ENCODE measurements at places on chromosomes 6 and 20. TPM values are rescaled to one million over a fixed set of nuclear protein-coding genes. Genes with fewer than 3 reads are reported as not detected.
A peak's percentile ranks its signal among the peaks of the same experiment; 100 is the strongest.

DNA sequence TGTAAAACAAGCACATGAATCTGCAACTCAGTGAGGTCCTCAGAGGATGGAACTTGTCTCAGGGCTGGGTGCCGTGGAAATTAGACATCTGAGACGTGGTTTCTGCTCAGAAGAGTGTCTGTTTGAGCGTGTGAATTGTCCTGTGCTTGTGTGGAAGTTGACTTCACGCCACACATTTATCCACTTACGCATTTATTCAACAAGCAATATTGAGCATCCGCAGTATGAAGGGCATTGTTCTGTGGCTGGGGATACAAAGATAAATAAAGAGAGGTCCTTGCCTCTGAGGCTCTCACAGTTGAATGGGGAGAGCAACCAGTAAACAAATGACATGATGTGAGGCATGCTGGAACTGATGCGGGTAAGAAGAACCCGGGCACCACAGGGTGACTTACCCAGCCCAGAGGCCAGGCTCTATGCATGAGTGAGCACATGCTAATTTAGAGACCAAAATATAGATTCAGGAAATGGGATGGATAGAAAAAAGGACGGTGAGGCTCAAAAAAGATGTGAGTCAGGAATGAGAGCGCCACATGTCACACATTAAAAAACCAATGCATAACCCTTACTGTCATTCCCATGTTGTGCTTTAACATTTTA lies 60.4 kb downstream of the SOBP start:
- no peak for DNase-seq

- no peak for DNase-seq
Measured at GRCh38 chr6:22350109-22350508, 53.3 kb upstream of the PRL start.

- peak; percentile 64 for DNase-seq
Measured at GRCh38 chr6:40999569-40999968, 39.5 kb downstream of the UNC5CL start.

DNA sequence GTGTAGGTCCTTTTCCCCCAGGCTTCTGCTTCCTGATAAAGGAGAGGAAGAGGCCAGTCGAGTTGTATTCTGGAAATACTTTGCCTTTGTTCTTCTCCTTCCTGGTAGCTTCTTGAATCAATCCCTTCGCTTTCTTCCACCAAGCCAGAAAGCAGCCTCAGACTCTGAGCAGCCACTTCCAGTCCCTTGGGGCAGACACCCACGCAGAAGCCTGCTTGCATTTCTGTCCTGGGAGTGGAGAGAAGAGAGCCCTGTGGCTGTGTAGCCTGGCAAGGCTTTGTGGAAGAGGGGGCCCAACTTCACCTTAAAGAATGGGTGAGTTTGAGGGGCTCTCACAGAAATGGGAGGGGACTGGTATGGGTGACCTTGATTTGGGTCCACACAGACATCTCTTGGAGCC lies 211.0 kb upstream of the SSTR4 start:
- DNase-seq, result no peak

DNA sequence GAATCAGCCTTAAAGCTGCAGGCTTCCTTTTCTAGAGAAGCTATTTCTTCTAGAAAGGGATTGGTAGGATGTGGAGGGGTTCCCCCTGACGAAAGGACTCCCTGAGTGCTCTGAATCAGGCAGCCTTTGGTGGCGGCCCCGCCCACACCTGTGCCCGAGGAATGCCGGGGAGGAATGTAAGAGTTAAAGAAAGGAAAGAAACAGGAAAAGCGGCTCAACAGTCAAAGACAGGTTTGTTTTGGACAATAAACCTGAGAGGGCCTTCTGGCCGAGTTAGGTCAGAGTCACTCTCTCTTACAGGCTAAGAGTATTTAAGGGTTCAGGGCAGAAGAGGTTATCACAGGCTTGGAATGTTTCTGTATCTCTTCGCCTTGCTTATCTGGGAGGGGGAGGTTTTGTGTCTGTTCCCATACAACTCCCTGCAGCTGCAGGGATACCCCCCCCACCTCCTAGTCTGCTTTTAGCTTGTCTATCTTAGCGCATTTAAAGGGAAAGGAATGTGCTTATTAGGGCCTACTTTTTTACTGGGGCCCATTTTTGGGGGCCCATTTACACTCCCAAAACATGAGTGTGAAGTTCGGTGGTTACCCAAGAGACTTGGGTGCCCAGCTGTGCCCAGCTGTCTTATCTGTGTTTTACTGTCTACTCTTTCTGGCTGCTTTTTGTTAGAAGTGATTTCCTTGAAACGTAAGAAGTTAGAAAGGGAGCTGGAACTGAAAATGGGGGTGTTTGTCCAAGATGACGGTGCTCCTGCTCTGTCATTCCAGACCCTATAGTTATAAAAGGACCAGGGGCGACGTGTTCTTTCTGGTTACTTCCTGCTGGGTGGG lies 32.8 kb downstream of the DYNLT1 start:
- no peak for DNase-seq

GRCh38 chr6:29753309-29753644 lies 30.0 kb downstream of the HLA-F start:
- DNase-seq, result no peak

GRCh38 chr6:95383878-95384277 lies 193.5 kb upstream of the MANEA start:
- no peak for DNase-seq

GRCh38 chr6:159404296-159404695 lies 235.1 kb downstream of the FNDC1 start:
- no peak for DNase-seq

- DNase-seq, result no peak
Measured at GRCh38 chr6:167113047-167113754, 9.7 kb upstream of the CCR6 start.

DNA sequence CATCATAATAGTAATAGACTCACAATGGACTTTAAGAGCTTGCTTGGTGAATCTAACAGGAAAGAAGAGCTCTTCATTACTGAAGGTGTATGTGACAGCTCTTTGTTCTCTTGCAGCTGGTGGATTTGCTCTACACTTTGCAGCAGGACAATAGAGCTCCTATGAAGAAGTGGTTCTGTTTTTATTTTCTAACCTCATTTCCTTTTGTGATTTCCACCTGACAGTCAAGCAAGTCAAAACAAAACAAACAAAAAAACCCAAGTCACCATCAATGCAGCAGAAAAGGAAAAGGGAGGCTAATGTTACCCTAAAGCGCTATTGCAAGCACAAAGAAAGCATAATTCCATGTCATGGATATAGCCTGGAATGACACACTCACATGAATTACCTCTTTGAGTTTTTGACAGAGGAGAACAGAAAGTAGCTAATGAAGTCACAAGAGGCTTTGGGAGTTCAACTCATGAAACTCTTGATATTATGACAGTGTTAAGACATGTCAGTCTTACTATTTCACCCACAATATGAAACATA lies 1188.1 kb downstream of the EPHA7 start:
- DNase-seq, result no peak

GRCh38 chr20:47050996-47051395 lies 156.4 kb downstream of the EYA2 start:
- no peak for DNase-seq

DNA sequence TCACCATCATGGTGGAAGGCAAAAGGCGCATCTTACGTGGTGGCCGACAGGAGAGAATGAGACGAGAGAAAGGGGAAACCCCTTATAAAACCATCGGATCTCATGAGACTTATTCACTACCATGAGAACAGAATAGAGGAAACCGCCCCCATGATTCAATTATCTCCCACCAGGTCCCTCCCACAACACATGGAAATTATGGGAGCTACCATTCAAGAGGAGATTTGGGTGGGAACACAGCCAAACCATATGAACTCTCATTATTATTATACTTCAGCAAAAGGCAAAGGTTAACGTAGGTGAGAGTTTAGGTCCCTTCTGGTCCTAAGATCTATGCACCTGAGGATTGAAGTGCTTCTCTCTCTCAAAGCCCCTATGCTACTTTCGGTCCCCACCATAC lies 2.4 kb upstream of the PFDN4 start:
- no peak for DNase-seq

DNA sequence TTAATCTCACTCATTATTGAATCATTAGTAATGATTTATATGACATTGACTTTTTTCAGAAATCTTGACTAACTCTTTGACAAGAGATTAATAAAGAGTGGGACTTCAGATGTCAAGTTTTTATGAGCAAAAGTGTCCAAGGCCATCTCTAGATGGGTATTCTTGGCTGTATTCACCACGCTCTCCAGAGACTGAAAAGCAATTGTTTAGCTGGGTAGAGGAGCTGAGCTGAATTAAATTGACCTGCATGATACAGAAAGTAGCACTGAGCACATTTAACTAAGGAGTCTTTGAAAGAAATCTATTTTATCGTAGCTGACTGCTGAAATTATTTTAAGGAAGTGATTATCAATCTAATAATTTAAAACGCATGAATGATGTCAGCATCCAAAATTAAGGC lies 89.4 kb downstream of the LINC00237 start:
- DNase-seq, result no peak

GRCh38 chr20:59912609-59913008 lies 20.8 kb downstream of the SYCP2 start:
- DNase-seq, result no peak

DNA sequence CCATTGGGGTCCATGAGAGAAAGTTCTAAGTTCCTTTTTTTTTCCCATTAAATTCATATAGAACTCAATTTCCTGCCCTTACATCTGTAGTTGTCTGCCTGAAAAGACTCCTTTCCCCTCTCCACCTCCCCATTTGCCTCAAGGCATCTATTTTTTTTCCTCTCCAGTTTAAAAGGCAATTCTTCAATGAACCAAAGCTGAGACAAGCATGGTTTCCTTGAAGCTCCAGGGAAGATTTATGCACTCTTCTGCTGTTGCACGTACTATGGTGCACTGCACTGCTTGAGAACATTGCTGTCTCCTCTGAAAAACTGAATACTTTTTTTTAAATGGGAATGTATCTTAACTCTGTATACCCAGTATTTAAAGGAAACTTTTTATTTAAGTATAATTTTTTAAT lies 465.2 kb downstream of the CD83 start:
- DNase-seq, result no peak

- DNase-seq, result peak; percentile 90
Measured at GRCh38 chr6:27126815-27127537, 120.5 kb upstream of the PRSS16 start.

DNA sequence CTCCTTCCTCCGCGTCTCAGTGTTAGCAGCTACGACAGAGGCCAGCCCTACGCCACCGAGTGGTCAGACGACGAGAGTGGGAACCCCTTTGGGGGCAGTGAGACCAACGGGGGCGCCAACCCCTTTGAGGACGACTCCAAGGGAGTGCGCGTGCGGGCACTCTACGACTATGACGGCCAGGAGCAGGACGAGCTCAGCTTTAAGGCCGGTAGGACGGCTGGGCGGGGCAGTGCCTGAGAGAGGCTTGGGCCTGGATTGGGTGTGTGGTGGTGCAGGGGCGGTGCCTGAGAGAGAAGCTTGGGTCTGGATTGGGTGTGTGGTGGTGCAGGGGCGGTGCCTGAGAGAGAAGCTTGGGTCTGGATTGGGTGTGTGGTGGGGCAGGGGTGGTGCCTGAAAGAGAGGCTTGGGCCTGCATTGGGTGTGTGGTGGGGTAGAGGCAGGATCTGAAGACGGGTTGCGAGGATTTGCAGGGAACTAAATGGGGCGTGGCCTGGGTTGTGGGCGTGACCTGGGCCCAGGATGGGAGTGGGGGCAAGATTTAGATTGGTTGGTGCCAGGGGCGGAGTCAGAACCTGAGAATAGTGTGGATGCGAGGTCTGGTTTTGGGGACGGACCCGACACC lies 24.4 kb downstream of the SPDEF start:
- DNase-seq, result peak; percentile 52

GRCh38 chr20:31945785-31946184 lies 6.1 kb downstream of the PDRG1 start:
- no peak for DNase-seq

DNA sequence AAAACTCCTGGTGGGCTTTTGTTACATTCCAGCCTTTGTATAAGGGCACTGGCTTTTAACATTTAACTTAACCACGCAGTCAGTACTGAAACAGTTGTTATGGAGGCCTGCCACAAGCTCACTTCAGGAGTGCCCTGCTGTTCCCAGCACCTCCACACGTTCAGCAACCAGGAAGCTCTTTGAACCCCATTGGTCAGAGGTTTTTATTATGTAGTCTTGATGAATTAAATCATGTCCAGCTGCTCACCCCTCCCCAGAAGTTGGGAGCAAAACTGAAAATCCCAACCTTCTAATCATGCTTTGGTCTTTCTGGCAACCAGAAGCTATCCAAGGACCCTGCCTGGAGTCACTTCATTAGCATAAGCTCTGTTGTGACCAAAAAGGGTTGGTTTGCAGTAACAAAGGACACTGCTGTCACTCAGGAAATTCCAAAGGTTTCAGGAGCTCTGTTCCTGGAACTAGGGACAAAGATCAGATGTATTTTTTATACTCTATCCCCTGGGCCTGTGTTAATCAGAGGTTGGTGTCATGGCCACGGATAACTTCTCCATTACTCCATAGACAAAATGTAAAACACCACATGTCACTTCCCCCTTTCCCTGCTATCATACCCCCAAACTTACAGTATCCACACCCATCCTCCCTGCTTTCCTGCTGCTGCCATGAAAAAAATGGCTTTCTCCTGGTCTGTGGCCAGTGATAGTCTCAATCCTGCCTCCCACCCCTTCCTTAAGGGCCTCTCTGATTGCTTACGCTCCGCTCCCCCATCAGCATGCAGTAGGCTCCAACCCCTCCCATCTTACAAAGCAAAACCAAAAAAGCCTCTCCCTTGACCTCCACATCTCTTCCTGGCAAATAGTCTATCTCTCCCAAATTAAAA lies 3.1 kb downstream of the ARMC12 start:
- DNase-seq, result no peak

DNA sequence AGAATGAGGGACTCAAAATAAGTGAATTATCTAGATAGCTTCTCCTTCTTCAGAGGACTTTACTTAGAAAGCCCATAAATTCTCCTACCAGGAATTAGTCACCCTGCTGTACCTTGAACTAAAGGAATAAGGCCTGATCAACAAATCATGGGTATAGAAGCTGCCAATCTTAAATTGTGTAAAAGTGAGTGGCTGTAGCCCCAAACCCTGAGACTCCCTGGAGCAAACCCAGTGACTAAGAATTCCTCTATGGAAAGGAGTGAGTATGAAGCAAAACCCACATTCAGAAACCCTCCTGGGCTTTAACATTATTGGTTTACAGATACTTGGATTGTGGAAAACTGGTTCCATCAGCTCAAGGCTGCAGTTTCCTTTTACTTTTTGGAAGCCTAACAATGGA lies 285.8 kb upstream of the TBX18 start:
- DNase-seq, result no peak

GRCh38 chr6:10177704-10178103 lies 237.2 kb downstream of the TFAP2A start:
- no peak for DNase-seq

The LINC00237 gene
- total RNA-seq, result not detected

The NOX3 gene
- not detected for total RNA-seq

The GMPR gene
- 112 TPM for total RNA-seq

The RIPPLY2 gene
- not detected for total RNA-seq

The NINL gene
- 7.6 TPM for total RNA-seq

The HRH3 gene
- not detected for total RNA-seq

The PTCRA gene
- total RNA-seq, result not detected

The BNIP5 gene
- total RNA-seq, result not detected

The ZC2HC1B gene
- not detected for total RNA-seq

The CDSN gene
- not detected for total RNA-seq

The CLDN20 gene
- total RNA-seq, result not detected

The CRISP2 gene
- total RNA-seq, result not detected

The PRSS35 gene
- total RNA-seq, result 0.12 TPM

The GATA5 gene
- 18.1 TPM for total RNA-seq

The FAM83D gene
- total RNA-seq, result 0.20 TPM

The SMIM26 gene
- 112 TPM for total RNA-seq

Measured in left ventricle myocardium superior (tissue), 1 donor.